ENCODE measurements at places on chromosomes 6 and 20.

- DNase-seq = no peak
Measured at GRCh38 chr6:146287691-146288369, 255.8 kb upstream of the RAB32 start.

- DNase-seq = no peak
Measured at GRCh38 chr6:146281651-146282362, 252.9 kb downstream of the GRM1 start.

GRCh38 chr6:52317841-52318581 is 33.5 kb upstream of the MCM3 start:
- peak; percentile 38 for DNase-seq

- DNase-seq = no peak
Measured at GRCh38 chr6:88208726-88209125, 42.6 kb upstream of the CNR1 start.

- DNase-seq = no peak
Measured at GRCh38 chr6:21455071-21455470, 138.5 kb upstream of the SOX4 start.
